ENCODE measurements at places on chromosomes 13 and 19.

GRCh38 chr13:40975441-40975840 is 43.7 kb downstream of the ELF1 start:
- DNase-seq: no peak

- peak; percentile 86 for DNase-seq
Observed at GRCh38 chr19:1173845-1174809, at the start of gene SBNO2. SBNO2 (minus strand) TSS chr19:1174268; CDS start chr19:1154276, 19,992 bp downstream.

- peak; percentile 28 for DNase-seq
Observed at GRCh38 chr13:77928909-77929308, 10.3 kb upstream of the EDNRB start.

DNA sequence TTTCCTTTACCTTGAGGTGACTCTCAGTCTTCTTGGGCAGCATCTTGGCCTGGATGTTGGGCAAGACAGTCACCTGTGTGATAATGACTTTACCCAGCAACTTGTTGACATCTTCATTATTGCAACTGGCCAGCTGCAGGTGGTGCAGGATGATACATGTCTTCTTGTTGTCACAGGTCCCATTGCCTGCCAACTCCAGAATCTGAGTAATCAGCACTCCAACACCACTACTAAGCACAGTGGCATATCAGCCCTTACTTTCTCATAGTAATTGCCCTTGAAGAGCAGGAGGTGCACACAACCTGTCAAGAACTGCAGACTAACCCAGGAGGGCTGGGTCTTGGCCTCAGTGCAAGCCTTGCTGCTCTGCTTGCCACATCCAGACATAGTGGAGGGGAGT is 57.8 kb downstream of the CCNA1 start:
- DNase-seq: no peak

- no peak for DNase-seq
Observed at GRCh38 chr13:53946500-53946899, 917.9 kb downstream of the OLFM4 start.

All from MV-4-11 (cell line).